ENCODE measurements at places on chromosomes 6 and 20. TPM values are rescaled to one million over a fixed set of nuclear protein-coding genes. Genes with fewer than 3 reads are reported as not detected.

DNA sequence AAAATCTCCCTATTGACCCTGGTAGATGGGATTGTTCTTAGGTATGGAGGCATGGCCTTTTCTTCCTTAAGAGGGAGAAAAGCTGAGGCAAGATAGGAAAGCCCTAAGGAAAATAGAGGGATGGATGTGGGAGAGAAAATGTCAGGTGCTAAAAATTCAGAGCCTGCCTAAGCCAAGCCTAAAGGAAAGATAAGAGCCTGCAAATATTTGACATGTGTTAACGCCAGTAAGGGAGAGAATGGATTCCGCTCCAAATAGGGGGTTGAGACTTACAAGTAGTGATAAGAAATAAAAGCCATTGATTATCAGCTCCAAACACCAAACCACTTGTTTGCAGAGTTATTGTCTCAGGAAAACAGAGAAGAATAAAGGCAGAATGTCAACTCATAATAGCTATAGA, 533.6 kb downstream of the PTPRT start:
- no peak overlapping the region for H3K4me3 ChIP-seq
- H3K27me3 ChIP-seq: no peaks in the 10 kb centered on the region
- DNase-seq: no peak
- H3K36me3 ChIP-seq: no peaks in the 10 kb centered on the region
- H3K4me1 ChIP-seq: no peaks in the 10 kb centered on the region
- no peak overlapping the region for H3K27ac ChIP-seq

- H3K27me3 ChIP-seq: no peaks in the 10 kb centered on the region
- no peak overlapping the region for H3K27ac ChIP-seq
- H3K36me3 ChIP-seq: no peaks in the 10 kb centered on the region
- H3K4me1 ChIP-seq: no peaks in the 10 kb centered on the region
These were observed 622.3 kb upstream of the IMPG1 start for GRCh38 chr6:76694795-76695194.

Gene PRR18
- not detected for total RNA-seq

- peaks cover 13% of the 10 kb centered on the region for H3K27me3 ChIP-seq
- peaks cover 16% of the 10 kb centered on the region for H3K4me1 ChIP-seq
- no peak for DNase-seq
These were observed 7.7 kb upstream of the HTR1B start for GRCh38 chr6:77470983-77471382.

DNA sequence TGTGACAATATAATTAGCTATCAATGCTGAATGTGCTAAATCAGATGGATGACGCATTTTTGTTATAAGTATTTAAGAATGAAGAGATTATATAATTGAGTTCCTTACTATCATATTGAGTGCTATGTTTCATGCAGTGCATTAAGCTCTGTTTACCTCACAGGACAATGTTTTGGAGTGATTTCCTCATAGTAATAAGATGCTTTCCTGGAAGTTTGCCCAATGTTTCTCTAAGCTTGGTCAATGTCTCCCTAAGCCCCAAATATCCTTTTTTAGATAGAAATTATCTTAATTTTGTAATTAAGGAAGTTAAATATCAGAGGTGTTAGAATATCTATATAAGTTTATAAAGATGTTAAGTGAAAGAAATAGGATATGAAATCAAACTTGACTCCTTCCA, 489.6 kb downstream of the MMUT start:
- no peaks in the 10 kb centered on the region for H3K27me3 ChIP-seq
- H3K27ac ChIP-seq: no peak overlapping the region
- DNase-seq: no peak
- no peaks in the 10 kb centered on the region for H3K36me3 ChIP-seq
- H3K4me3 ChIP-seq: no peak overlapping the region

Gene PPP1R3G
- not detected for total RNA-seq

Gene C6orf141
- total RNA-seq: not detected

- H3K36me3 ChIP-seq: peaks cover 40% of the 10 kb centered on the region
- no peaks in the 10 kb centered on the region for H3K27me3 ChIP-seq
- peak; percentile 62 for DNase-seq
- peaks cover 42% of the 10 kb centered on the region for H3K4me1 ChIP-seq
These were observed 83.5 kb downstream of the ZMYND8 start for GRCh38 chr20:47272893-47273590.

DNA sequence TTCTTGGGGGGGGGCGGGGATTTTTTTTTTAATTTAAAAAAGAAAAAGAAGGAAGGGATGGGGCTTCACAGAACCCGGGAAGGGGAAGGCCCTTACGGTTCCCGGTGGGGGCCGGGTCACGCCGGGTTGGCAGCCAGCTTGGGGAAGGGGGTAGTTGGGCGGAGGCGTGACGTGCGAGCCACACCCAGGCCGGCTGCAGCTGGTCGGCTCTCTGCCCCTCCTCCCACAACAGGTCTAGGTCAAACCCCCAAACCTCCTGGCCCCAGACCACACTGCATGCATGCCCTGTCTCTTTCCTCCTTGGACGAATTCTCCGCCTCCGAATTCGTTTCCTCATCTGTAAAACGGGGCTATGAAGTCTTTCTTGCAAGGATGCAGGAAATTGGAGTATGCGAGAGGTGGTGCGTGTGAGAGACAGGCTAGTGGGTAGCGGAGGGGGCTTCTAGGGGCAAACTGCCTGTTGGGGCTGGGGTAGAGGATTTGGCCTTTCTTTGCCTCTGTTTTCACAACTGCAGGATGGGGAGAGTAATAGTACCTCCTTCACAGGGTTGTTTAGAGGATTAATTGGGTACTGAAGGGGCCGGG, 828 bp downstream of the HCK start:
- H3K36me3 ChIP-seq: no peaks in the 10 kb centered on the region
- peaks cover 17% of the 10 kb centered on the region for H3K4me1 ChIP-seq

- H3K4me1 ChIP-seq: no peaks in the 10 kb centered on the region
- H3K4me3 ChIP-seq: no peak overlapping the region
- no peaks in the 10 kb centered on the region for H3K27me3 ChIP-seq
- no peak overlapping the region for H3K27ac ChIP-seq
These were observed 432.5 kb downstream of the CD109 start for GRCh38 chr6:74128536-74128935.

Gene CST11
- not detected for total RNA-seq

DNA sequence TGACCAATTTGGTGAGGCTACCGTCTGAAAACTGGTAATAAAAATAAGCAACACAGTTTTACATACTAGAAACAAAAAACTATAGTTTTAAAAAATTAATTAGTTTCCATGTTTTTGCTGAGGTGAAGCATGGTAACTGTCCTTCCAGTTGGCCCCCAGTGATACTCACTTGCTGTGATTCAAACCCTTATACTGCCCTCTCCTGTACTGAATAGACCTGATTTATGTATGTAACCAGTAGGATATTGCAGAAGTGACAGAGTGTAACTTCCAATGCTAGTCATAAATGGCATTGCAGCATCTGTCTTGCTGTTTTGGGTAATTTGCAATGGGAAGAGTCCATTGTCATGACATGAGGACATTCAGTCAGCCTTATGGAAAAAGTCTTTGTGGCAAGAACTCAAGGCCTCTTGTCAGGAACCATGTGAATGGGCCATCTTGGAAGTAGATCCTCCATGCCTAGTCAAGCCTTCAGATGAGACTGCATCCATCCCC, 8.9 kb upstream of the CHD6 start:
- H3K36me3 ChIP-seq: no peaks in the 10 kb centered on the region
- no peak overlapping the region for H3K4me3 ChIP-seq
- no peak overlapping the region for H3K27ac ChIP-seq
- peaks cover 8% of the 10 kb centered on the region for H3K27me3 ChIP-seq
- DNase-seq: no peak
- H3K4me1 ChIP-seq: no peaks in the 10 kb centered on the region

Gene XPO5
- 105 TPM for total RNA-seq

Gene TEAD3
- total RNA-seq: not detected

GRCh38 chr20:44780226-44780625, 30.1 kb downstream of the RIMS4 start:
- peak; percentile 68 for DNase-seq
- no peaks in the 10 kb centered on the region for H3K36me3 ChIP-seq
- H3K27me3 ChIP-seq: peaks cover 10% of the 10 kb centered on the region
- no peak overlapping the region for H3K27ac ChIP-seq
- no peak overlapping the region for H3K4me3 ChIP-seq

DNA sequence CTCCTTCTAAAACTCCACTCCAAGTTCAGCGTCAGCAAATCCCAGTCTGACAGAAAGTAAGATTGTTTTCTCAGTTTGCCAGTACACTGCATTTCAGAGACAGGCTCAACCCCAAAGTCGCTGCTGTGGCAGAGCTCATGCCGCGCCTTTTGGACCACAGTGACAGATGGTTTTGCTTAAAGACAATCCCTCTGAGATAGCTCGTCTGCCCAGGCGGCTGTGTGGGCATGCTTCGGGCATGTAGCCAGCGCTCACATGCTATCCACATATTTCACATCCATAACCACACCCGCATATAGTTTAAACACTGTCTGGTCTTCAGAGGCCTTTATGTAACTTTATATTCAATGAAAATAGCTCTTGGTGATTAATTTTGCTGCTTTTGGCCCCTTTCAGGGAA, 14.7 kb upstream of the PXDC1 start:
- peaks cover 24% of the 10 kb centered on the region for H3K27me3 ChIP-seq
- no peak overlapping the region for H3K27ac ChIP-seq
- H3K4me3 ChIP-seq: no peak overlapping the region

GRCh38 chr6:119713903-119714302, 364.3 kb upstream of the MAN1A1 start:
- H3K27me3 ChIP-seq: peaks cover 6% of the 10 kb centered on the region
- no peaks in the 10 kb centered on the region for H3K36me3 ChIP-seq
- H3K4me1 ChIP-seq: peaks cover 1% of the 10 kb centered on the region
- no peak overlapping the region for H3K27ac ChIP-seq
- no peak overlapping the region for H3K4me3 ChIP-seq
- DNase-seq: no peak

Gene PTCRA
- total RNA-seq: not detected

DNA sequence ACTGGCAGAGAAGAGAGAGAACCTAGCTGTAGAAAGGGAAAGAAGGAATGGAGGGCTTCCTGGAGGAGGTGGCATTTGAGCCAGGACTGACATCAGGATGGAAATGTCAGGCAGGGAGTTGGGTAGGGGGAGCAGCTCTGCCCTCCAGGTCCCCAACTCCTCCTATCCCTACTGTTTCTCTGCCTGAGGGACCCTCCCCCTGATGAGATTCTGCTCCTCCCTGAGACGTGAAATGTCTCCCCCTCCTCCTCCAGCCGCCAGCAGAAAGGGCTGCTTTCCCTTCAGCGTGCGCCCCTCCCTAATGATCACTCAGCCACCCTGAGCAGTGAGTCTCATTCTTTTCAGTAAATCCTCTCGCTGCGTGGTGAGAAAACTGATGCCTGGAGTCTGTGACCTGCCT, 40.6 kb downstream of the HLA-DPB1 start:
- DNase-seq: no peak
- H3K4me3 ChIP-seq: no peak overlapping the region
- no peaks in the 10 kb centered on the region for H3K36me3 ChIP-seq
- peaks cover 21% of the 10 kb centered on the region for H3K4me1 ChIP-seq
- peaks cover 86% of the 10 kb centered on the region for H3K27me3 ChIP-seq

DNA sequence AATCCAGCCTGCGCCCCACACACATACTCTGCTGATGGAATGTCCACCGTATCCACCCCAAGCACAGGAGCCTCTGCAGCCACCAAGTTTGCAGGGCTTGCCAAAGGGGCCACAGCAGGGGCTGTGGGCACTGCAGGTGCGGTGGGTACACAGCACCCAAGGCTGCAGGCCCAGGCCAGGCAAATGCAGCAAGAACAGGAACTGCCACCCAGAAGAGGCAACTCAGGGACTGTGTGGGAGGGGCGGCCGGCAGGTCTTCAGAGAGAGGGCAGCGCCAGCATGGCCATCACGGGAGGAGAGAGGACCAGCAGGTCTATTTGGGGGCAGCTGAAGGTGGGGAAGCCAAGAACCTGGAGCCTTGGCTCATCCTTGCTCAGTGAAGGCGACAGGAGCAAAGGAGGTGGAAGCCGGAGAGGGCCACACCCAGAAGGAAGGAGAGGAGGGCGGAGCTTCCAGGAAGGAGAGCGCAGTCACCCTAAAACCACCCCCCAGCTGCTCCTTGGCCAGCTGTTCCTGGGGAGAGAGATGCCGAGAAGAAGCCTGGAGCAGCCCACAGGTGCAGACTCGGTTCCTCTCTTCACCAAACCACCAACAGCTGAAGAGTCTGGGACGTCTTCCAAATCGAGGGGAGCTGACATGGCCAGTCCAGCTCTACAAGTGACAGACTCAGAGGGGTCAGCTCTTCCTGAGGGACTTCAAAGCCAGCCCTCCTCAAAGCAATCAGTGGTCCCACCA, 265.1 kb upstream of the CDYL start:
- H3K4me1 ChIP-seq: no peaks in the 10 kb centered on the region

DNA sequence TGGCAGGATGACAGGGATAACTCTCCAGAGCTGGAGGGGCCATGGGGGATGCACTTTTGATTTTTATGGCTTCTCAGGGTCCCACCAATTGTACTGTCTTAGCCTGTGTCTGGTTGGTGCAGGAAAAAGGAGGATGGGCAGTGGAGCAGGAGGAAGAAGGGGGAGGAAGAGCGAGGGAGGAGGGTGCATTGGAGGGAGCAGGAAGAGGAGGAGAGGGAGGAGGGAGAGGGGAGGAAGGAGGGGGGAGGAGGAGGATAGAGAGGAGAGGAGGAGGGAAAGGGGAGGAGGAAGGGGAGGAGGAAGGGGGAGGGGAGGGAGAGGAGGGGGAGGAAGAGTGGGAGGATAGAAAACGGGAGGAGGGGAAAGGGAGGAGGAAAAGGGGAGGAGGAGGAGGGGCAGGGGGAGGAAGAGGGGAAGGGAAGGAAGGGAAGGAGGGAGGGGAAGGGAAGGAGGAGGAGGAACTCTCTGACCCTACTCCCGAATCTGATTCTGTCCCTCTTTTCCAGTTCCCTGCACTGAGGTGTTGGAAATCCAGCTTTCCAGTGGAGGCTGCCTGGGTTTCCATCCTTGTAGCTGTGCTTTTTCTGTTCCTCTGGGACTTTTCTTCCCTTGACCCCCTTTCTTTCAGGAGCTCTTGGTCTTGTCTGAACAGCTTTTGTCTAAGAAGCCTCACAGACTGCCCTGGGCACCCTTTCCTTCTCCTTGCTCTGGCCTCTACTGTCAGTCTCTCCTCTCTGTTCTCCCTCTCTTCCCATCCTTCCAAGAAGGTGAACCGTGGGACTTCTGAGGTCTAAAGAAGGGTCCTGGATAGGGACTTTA, 149.4 kb downstream of the DHX35 start:
- H3K4me1 ChIP-seq: no peaks in the 10 kb centered on the region
- no peak for DNase-seq
- H3K4me3 ChIP-seq: no peak overlapping the region
- H3K27me3 ChIP-seq: peaks cover 49% of the 10 kb centered on the region
